Ovary (tissue), 10 donors: ENCODE measurements at places on chromosomes 1 and 21. TPM values are rescaled to one million over a fixed set of nuclear protein-coding genes. Genes with fewer than 3 reads are reported as not detected.

- H3K4me1 ChIP-seq = peaks cover 14% of the 10 kb centered on the region
- H3K27ac ChIP-seq = no peak overlapping the region
- no peak overlapping the region for H3K4me3 ChIP-seq
- no peaks in the 10 kb centered on the region for H3K27me3 ChIP-seq
- H3K36me3 ChIP-seq = no peaks in the 10 kb centered on the region
- DNase-seq = no peak
Measured at GRCh38 chr1:29256394-29256793, 20.1 kb downstream of the PTPRU start.

GRCh38 chr1:59693406-59693805 lies 121.3 kb upstream of the HOOK1 start:
- DNase-seq = no peak
- H3K4me1 ChIP-seq = no peaks in the 10 kb centered on the region
- H3K27me3 ChIP-seq = no peaks in the 10 kb centered on the region
- H3K27ac ChIP-seq = no peak overlapping the region
- H3K4me3 ChIP-seq = no peak overlapping the region

- no peaks in the 10 kb centered on the region for H3K4me1 ChIP-seq
- H3K27ac ChIP-seq = no peak overlapping the region
- H3K4me3 ChIP-seq = no peak overlapping the region
- H3K36me3 ChIP-seq = no peaks in the 10 kb centered on the region
- H3K27me3 ChIP-seq = no peaks in the 10 kb centered on the region
Measured at GRCh38 chr1:188372821-188373220, 1544.1 kb downstream of the PLA2G4A start.

DNA sequence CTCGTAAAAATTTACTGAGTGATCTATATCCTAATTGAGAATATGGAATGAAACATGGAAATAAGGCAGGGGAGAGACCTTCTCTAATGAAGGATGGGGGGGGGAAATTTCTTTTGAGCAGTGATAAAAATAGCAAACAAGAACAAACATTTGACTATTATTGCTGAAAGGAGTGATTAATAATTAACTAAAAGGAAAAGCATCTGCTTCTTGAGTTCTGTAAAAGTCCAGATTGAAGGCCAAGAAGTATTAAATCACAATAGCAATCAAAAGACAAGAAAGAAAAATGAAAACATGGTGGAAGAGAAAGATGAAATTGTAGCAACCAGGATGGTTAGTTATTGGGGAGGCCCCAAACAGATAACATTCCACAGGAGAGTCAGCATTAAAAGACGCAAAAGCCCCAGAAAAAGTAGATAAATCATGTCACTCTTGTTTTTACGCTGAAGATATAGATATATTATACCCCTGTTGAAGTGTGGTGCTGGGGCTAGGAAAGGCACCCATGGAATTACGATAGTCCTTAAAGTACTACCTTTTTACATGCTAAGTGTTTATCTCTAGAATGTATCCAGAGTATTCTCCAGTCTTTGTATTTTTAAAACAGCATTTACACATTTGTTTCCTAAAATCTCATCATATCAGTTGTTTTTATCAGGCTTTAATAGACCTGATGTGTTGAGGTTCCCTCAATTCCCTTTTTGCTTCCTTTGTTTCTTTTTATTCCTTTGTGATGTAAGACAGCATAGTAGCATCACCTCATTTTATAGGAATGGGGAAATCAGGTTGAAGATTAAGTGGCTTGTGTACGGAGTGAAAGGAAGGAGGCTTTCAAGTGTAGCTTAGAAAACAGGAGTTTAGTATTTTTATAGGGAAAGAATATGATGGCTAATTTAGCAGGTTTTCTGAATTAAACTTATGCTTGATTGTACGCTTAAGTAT lies 28.9 kb downstream of the DISP1 start:
- no peak overlapping the region for H3K27ac ChIP-seq
- H3K4me1 ChIP-seq = no peaks in the 10 kb centered on the region
- no peaks in the 10 kb centered on the region for H3K36me3 ChIP-seq
- no peaks in the 10 kb centered on the region for H3K27me3 ChIP-seq

SLC30A10 gene
- 0.18 TPM for polyA plus RNA-seq

EDN2 gene
- polyA plus RNA-seq = not detected

TRAF5 gene
- 6.1 TPM for polyA plus RNA-seq

IFI44L gene
- 15.0 TPM for polyA plus RNA-seq
